Inflammatory macrophage (primary cell): ENCODE measurements at places on chromosomes 6 and 20.

- DNase-seq: no peak
Measured at GRCh38 chr20:63094767-63095499, 88.2 kb upstream of the BHLHE23 start.

DNA sequence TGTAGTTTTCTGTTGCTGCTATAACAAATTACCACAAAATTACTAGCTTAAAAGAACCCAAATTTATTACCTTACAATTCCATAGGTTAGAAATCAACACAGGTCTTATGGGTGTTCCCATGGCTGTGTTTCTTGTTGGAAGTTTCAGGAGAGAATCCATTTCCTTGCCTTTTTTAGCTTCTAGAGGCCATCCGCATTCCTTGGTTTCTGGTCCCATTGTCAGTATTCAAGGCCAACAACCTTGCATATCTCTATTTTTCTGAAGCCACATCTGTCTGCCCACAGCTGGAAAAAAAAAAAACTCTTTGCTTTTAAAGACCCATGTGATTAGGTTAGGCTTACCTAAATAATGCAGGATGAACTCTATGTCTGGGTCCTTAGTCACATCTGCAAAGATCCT is 129.7 kb upstream of the SAMD5 start:
- DNase-seq: no peak

GRCh38 chr6:136962661-136963060 is 40.6 kb downstream of the SLC35D3 start:
- no peak for DNase-seq

DNA sequence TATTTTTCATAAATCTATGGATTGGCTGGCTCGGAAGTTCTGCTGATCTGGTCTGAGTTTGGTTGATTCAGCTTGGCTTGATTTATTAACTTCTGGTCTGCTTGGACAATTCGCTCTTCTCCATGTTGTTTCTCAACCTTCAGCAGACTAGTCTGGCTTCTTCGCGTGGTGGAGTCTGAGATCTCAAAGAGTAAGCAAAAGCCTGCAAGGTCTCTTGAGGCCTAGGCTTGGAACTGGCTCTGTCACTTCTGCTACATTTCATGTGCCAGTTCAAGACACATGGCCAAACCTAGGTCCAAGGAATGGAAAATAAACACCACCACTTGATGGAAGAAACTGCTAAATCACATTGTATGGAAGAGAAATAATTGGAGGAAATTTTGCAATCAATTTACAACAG is 115.1 kb upstream of the JAG1 start:
- DNase-seq: no peak

- no peak for DNase-seq
Measured at GRCh38 chr20:24979036-24979960, 13.3 kb downstream of the APMAP start.

GRCh38 chr6:22906091-22906549 is 336.8 kb downstream of the HDGFL1 start:
- no peak for DNase-seq

GRCh38 chr6:97049253-97050011 is 124.9 kb downstream of the KLHL32 start:
- DNase-seq: peak; percentile 87

- DNase-seq: no peak
Measured at GRCh38 chr6:117399924-117400323, 25.8 kb downstream of the ROS1 start.

- DNase-seq: peak; percentile 81
Measured at GRCh38 chr20:44646641-44647274, 4.7 kb downstream of the ADA start.

DNA sequence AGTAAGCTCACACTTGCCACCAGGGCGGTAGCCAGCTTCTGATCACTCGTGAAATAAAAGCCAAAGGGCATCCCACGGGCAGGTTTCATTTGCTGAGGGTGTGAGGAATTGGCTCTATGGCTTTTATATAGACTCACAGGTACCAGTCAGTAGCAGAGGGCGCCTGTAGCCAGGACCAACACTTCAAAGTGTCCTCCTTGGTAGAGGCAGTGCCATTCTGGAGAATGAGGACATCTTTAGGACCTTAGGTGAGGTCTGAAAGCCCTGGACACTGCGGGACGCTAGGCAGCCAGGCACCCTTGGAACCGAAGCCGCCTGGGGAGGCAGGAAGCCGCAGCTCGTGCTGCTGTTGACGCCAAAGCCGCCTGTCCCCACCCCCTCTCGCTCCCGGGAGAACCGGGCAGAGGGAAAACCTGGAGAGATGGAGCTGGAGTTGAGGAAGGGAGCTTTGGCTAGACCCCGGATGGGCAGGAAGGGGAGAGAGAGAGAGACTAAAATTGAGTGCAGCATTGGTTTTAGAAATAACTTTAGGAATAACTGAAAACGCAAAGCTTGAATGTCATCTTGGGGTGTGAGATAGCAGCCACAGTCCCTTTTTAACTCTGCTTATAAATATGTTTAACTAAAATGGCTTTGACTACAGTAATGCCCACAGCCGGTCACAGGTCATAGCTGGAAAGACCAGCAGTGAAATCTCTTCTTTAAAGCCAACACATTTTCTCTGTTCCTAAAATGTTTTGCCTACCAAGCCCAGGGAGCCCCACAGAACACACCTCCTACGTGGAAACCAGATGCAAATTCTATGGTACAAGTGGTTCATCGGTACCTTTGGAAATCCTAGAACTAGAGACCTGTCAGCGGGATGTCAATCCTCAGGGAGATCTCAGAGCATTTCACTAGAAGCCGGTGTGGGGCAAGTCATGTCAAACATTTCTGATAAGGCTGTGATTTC is 128.5 kb upstream of the CDYL start:
- DNase-seq: peak; percentile 28
